Activated CD8-positive, alpha-beta memory T cell treated with anti-CD3 and anti-CD28 coated beads for 1 hour (primary cell): ENCODE measurements at places on chromosomes 7 and 10.

GRCh38 chr10:77393411-77393810 is 244.2 kb downstream of the KCNMA1 start:
- no peak for DNase-seq

DNA sequence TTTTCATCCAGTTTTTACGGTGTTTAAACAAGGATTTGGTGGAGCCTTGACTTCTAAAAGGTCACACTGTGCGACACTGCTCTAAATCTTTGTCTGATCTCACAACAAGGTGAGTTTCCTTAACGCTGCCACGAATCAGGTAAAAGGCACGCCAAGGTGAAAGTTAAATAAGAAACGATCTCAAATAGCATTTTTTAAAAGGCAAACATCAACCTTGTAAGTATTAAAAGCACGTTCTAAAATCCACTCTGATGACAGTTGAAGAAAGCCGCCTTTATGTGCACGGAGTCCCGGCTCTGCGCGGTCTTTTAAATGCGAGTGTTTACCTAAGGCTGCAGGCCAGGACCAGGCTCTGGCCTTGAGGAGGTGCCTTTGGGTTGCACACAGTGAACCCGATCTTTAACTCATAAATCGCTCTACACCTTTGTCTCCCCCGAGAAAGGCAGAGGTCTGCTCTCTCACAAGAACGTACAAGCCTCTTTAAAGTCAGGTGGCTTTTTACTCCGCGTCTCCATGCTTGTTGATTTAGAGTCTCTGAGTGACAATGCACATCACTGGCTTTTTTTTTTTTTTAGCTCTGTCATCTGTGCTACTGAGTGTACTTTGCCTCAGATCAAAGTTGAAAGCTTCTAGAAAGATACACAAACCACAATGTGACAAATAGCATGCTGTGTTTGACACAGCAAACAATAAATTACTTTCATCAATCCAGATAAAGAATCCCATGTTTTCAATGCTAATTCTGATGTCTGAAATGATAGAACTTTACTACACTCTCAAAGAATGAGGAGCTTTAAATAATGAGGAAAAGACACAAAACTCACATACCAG is 25.9 kb upstream of the RNF32 start:
- no peak for DNase-seq

DNA sequence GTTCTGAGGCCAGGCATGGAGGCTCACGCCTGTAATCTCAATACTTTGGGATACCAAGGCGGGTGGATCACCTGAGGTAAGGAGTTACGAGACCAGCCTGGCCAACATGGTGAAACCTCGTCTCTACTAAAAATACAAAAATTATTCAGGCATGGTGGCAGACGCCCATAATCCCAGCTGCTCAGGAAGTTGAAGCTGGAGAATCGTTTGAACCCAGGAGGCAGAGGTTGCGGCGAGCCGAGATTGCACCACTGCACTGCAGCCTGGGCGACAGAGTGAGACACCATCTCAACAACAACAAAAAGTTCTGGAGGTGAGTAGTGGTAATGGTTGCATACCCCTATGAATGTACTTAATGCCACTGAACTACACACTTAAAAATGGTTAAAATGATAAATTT is 60.3 kb upstream of the SP4 start:
- DNase-seq = no peak

- DNase-seq = no peak
Measured at GRCh38 chr7:26681819-26682418, 182.5 kb downstream of the SKAP2 start.

- DNase-seq = no peak
Measured at GRCh38 chr7:114623146-114623545, 208.5 kb downstream of the FOXP2 start.

DNA sequence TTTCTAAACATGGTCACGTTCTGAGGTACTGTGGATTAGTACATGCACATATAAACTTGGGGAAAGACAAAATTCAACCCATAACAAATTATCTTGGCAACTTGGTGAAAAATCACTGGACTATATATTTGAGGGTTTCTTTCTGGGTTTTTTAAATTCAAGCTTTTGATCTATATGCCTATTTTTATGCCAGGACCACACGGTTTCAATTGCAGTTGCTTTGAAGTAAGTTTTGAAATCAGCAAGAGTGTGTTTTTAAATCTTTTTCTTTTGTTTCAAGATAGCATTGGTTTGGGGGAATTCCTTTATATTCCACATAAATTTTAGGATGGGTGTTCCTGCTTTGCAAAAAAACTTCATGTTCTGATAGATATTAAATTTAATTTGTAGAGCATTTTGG is 406.4 kb upstream of the VWC2 start:
- no peak for DNase-seq

GRCh38 chr7:76296743-76297740 is 5.4 kb upstream of the HSPB1 start:
- DNase-seq = no peak

DNA sequence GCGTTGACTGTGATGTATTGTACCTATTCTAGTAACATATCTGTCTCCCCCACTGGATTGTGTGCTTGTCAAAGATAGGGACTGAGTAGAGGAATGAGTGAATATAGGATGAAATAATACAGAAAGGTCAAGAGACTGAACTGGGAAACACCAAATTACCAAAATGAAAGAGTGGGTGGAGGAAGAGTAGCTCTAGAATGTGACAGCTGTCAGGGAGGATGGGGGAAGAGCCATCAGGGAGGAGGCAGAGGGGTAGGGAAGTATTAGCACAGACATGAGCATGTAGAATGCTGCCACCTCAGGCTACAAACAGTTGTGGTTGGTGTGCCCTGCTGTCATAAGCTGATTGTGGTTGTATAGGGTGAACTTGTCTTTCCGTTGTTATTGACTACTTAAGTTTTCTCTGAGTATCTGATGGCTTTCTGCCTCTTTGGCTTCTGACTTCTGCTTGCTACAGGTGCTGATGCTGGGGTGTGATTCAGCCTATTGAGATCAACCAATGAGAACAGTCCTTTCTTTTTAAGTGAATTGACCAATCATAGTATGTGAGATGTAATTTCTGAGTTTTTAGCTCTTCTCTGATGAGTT is 5.6 kb downstream of the CCSER2 start:
- peak; percentile 31 for DNase-seq

DNA sequence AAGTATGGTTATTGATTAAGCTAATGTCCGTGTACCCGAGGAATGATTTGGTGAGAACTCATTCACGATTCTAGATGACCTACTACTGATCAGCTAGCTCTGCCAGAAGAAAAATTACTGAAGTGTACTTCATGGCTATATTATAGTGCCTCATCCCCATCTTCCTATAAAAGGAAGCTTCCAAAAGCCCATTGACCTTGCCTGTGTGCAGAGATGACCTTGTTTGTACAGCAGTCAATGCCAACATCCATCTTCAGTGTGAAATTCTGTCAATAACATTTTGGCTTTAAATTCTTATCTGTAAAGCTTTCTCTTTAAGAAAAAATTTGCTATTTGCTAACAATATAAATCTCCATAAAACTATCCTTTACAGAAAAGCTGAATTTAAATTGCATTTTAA is 315.7 kb downstream of the THSD7A start:
- no peak for DNase-seq

- DNase-seq = peak; percentile 4
Measured at GRCh38 chr10:28241741-28242399, 61.0 kb downstream of the MPP7 start.

DNA sequence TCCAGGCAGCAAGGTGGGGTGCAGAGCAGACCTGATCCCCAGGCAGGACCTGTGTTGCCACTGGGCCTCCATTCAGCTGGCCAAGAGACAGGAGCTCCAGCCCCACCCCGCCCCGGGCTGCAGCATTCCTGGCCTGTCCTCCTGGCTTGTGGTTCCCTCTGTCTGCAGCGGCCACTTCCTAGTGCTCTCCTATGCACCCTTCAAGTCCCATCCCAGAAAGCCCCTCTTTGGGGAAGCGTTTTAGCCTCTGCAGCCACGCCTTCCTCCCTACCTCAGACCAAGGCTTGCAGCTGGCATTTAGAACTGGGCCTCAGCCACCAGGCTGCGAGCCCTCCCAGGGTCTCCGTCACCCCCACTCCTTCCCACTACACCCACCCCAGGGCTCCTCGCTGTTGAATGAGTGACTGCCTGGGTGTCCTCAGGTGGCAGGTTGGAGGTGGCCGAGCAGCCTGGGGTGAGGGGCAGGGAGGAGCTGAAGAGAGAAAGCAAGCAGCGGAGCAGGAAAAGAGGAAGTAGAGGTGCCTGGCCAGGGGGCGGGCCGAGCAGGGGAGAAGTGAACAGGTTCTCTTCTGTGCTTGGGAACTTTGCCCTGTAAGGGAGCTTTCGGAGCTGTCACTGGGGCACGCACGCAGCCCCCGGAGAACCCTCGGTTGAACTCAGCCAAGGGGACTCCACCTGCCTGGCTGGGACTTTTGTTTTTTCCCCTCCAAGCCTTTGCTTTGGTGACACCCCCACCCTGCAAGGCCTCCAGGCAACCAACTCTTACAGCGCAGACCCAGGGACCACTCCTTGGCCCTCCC is 109.1 kb upstream of the TNRC18 start:
- no peak for DNase-seq

DNA sequence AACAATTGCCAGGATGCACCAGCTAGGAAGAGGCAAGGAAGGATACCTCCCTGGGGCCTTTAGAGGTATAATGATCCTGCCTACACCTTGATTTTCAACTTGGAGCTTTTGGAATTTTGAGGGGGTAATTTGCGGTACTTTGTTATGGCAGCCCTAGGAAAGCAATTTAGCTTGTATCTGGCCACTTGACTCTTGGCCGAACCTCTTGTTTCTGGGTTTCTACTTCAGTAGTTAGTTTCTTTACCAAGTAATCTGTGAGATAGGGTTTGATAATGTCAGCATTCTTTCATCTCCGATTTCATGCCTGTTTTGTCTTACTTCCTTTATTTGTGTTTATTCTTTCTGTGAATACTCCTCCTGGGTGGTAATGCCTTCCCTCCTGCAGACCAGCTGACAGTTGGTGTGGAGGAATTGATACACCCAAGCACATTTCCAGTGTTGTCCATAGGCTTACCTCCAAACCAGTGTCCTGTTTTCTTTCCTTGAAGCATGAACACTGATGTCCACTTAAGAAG is 163.7 kb downstream of the SND1 start:
- DNase-seq = no peak

DNA sequence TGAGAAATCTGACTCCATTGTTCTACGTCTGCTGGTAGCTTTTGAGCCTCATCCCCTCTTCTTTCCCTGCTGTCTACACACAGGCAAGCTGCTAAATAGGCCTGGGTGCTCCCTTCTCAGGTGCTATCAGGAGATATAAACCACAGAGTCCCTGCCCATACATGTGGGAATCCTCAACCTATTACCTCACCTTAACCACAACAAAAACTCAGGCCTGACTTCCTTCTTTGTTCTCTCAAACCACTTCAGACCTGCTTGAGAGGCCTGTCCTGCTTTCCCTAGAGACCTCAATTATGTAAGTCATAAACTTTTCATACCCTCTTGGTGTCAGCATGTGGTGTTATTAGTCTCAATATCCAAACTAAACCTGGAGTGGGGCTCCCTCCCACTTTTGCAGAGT is 75.0 kb upstream of the MAGI2 start:
- DNase-seq = no peak

GRCh38 chr7:26052706-26053105 is 99.3 kb upstream of the NFE2L3 start:
- no peak for DNase-seq

- no peak for DNase-seq
Measured at GRCh38 chr10:71288461-71288860, 30.6 kb upstream of the SLC29A3 start.

DNA sequence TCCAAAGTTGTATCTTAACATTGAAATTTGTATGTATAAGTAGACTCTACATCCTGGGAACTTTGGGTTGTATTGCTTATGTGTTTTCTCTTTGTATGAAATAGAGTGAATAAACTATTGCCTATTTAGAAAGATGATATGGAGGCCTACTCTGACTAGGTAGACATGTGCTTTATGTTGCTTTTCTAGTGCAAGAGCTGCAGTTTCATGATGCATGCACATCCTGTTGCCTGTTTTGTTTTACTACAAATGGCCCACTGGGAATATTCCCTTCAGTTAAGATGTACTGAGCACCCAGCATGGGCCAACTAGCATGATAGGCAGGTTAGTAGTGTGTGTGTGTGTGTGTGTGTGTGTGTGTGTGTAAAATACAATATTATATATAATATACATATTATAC is 282.1 kb upstream of the LRGUK start:
- DNase-seq = no peak

DNA sequence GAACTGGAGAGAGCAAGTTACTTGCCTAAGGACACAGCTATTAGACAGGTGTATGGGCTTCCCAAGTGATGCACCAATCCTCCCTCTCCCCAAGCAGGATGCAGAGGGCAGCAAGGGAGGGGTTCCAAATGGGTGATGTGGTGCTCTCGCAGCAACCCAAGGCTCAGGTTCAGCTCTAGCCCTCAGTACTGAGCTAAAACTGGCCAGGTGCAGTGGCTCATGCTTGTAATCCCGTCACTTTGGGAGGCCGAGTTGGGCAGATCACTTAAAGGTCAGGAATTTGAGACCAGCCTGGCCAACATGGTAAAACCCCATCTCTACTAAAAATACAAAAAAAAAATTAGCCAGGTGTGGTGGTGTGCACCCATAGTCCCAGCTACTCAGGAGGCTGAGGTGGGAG is 40.7 kb downstream of the GPRIN2 start:
- DNase-seq = no peak

DNA sequence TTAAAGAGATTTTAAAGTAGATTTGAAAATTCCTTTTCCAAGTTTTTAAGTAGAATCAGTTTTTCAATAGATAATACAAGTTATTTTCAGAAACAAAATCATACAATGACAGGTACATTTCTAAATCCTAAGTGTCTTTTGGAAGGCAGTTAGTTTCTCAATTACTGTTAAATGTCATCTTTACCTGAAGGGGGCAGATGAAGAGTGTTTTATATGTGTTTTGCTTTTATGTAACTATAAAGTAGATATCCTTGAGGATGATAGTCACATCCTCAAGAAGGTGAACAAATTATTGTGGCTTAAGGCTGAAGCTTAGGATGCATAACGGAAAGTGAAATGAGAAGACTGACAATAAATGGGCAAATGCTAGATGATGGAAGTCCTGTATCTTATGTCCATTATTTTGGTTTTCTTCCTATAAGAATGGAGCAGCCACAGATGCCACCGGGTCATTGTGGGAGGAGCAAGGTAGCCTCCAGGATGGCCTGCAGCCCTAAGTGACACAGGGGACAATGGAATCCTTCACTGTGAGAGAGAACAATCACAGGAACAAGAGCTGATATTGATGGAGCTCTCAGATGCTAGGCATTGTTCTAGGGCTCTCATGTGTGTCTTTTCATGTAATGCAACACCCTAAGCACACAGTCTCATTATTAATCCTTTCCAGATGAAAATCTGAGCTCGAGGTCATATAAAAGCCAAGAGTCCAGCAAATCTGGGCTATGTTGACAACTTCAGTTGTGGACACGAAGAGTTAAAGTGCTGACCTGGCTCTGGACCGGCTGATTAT is 14.1 kb upstream of the MKX start:
- no peak for DNase-seq

DNA sequence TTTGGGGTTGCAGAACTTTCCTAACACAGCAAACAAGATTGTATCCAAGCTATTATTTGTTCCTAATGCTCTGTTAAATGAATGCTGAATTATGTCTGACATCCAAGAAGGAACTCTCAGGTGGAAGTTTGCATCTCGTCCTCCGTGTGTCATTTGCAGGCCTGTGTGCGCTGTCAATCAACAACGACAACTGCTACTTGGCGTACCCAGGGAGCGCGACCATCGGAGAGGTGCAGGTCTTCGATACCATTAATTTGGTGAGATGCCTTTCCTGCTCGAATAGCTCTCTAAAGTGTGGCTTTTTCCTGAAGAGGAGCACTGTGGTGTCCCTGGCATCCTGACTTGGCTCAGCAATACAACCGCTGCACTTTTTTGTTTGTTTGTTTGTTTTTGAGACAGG is 26.9 kb downstream of the WIPI2 start:
- no peak for DNase-seq
